ENCODE measurements at places on chromosomes 5 and 9.

DNA sequence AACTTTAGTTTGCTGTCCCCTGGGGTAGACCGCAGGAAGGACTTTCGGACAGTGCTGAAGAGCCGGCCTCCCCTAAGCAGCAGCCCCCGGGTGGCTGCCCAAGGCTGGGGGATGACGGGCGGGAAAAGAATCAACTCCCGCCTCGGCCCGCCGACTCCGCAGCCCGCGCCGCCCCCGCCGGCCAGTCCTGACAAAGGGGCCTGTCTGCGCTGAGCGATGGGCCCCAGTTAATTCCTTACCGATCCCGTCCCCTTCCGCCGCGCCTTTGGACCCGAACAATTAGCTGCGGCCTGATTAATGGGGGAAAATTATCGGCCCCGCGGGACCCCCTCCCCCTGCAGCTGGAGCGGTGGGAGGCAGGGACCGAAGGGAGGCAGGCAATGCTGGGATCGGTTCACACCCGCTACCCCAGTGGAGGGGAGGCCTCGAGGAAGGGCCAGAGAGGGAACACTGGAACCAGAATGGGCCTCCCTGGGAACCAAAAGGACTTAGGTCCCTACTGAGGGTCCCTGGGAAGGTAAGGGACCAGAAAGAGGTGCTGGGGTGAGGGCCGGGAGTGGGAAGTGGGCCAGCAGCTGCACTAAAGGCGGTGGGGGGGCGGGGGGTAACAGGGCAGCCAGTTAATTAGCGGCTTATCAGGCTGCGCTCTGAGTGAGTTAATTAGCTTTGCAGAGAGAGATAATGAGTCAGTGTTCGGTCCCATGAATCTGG, 4.2 kb downstream of the ARID3C start:
- DNase-seq, result no peak

GRCh38 chr9:127574072-127574993, 37.7 kb upstream of the STXBP1 start:
- DNase-seq, result no peak

GRCh38 chr5:158880483-158881001, 219.2 kb downstream of the EBF1 start:
- DNase-seq, result no peak

DNA sequence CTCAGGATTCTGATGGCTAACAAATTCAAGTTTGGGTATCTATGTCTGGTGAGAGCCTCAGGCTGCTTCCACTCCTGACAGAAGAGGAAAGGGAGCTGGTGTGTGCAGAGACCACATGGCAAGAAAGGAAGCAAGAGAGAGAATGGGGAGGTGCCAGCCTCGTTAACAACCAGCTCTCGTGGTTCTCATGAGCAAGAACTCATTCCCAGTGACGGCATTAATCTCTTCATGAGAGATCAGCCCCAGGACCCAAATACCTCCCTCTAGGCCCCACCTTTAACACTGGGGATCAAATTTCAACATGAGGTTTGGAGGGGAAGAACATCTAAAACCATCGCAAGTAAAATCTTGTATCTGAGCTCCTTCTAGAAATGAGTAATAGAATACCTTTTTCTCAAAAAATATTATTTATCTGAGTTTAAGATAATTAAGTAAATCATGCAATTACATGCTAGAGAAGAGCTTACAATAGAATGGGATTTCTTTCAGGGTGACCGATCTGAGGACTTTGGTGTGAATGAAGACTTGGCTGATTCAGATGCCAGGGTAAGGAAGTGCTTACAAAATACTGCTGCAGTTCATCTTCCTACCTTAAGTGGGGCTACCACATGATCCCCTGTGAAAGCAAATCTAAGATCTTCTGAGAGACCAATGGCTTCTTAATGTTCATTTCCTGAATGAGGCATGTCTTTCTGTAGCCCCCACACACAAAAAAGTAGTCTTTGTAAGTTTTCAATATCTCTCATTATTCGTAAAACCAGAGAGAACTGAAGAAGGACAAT, 11.5 kb downstream of the ANXA1 start:
- no peak for DNase-seq

GRCh38 chr9:27462434-27462833, 61.7 kb upstream of the IFNK start:
- DNase-seq, result no peak

All from T-helper 17 cell (primary cell).